Stomach (tissue), 19 donors: ENCODE measurements at places on chromosomes 2 and 18. TPM values are rescaled to one million over a fixed set of nuclear protein-coding genes. Genes with fewer than 3 reads are reported as not detected.

GRCh38 chr18:46587600-46587999, 69.4 kb downstream of the LOXHD1 start:
- no peaks in the 10 kb centered on the region for H3K4me1 ChIP-seq
- no peaks in the 10 kb centered on the region for H3K36me3 ChIP-seq
- no peak overlapping the region for H3K27ac ChIP-seq
- no peaks in the 10 kb centered on the region for H3K27me3 ChIP-seq
- DNase-seq: peak; percentile 15

DNA sequence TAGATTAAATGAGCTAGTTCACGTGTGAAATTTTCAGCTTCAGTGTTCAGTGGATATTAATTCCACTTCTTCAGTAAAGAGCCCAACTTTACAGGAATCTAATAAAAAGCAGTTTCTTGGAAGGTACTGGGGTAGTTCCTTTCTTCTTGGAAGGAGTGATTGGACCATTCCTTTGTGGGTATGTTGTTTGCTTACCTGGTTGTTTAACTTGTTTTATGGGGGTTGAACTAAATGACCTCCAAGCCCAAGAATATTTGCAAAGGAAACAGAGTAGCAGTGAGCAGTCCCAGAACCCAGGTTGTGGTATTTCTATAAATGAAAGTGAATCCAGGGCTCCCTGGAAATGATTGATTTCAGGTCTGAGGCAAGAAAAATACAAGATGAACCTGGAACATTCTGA, 31.4 kb downstream of the KCNJ13 start:
- H3K27ac ChIP-seq: no peak overlapping the region
- no peaks in the 10 kb centered on the region for H3K27me3 ChIP-seq
- peaks cover 54% of the 10 kb centered on the region for H3K4me1 ChIP-seq
- no peak overlapping the region for H3K4me3 ChIP-seq

- no peaks in the 10 kb centered on the region for H3K4me1 ChIP-seq
- no peaks in the 10 kb centered on the region for H3K27me3 ChIP-seq
- H3K36me3 ChIP-seq: no peaks in the 10 kb centered on the region
- no peak for DNase-seq
- H3K27ac ChIP-seq: no peak overlapping the region
- H3K4me3 ChIP-seq: no peak overlapping the region
Observed at GRCh38 chr2:163630836-163631235, 105.0 kb downstream of the FIGN start.

DNA sequence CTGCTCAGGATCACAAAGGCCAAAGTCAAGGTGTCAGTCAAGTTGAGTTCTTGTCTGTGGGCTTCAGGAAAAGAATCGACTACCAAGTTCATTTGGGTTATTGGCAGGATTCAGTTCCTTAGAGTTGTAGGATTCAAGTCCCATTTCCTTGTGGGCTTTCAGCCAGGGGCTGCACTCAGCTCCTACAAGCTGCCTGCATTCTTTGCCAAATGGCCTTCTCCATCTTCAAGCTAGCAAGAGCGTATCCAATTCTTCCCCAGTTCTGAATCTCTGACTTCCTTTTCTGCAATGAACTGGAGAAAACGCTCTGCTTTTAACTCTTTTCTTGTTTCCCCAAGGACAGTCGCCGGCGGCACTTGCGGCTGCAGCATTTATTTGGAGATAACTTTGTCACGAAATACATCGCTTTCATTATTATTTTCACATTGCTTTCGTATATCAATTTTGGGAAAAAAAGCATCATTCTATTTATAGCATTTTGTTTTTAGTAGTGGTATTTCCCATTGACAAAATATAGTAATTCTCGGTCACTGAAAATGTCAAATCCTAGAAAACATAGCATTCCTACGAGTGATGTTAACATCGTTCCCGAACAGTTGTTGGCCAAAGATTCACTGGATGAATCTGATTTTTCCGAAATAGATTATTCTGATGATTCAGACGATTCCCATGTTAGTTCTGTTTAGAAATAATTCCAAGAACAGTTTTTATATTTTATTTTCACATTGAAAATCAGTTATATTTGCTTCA, 59.6 kb upstream of the SERPINE2 start:
- no peak overlapping the region for H3K27ac ChIP-seq
- no peak overlapping the region for H3K4me3 ChIP-seq
- no peak for DNase-seq
- no peaks in the 10 kb centered on the region for H3K4me1 ChIP-seq

GRCh38 chr18:49788327-49788898, 24.9 kb downstream of the ACAA2 start:
- peak overlapping the region; percentile 6 for H3K4me3 ChIP-seq
- peak overlapping the region; percentile 48 for H3K27ac ChIP-seq
- peaks cover 27% of the 10 kb centered on the region for H3K4me1 ChIP-seq

- no peaks in the 10 kb centered on the region for H3K36me3 ChIP-seq
- no peaks in the 10 kb centered on the region for H3K27me3 ChIP-seq
- H3K4me3 ChIP-seq: no peak overlapping the region
- H3K4me1 ChIP-seq: no peaks in the 10 kb centered on the region
- no peak for DNase-seq
Observed at GRCh38 chr18:73805991-73806390, 341.6 kb downstream of the FBXO15 start.

The GALNT3 gene
- 80.8 TPM for total RNA-seq

The LRRFIP1 gene
- 126 TPM for total RNA-seq
